ENCODE measurements at places on chromosomes 6 and 20.

DNA sequence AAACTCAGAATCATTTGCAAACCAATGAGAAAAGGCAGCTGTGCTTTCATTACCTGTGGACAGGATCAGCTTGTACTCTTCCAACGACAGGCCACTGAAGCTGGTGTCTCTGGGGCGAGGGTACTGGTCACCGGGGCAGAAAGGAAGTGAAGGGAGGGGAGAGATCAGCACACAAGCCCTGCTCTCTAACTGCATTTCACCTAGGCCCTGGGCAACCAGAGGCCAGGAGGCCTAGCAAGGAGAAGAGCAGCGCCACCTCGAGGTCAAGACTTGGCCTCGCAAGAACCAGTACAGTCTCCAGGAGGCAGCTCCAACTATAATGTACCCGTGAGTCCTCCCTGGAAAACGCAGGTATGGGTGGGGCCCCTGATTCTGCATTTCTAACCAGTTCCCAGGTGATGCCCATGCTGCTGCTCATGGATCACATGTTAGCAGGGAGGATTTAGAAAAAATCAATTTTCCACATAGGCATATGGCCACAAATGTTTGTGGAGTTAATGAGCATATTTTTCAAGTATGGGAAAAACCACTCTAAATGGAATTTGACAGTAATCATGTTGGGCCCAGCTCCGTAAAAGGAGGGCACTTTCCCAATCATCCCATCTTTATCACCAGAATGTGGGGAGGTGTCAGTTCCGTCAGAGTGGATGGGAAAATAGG, 11.0 kb downstream of the UQCC2 start:
- DNase-seq, result peak; percentile 26

GRCh38 chr6:110338820-110339470, 19.2 kb downstream of the METTL24 start:
- no peak for DNase-seq

DNA sequence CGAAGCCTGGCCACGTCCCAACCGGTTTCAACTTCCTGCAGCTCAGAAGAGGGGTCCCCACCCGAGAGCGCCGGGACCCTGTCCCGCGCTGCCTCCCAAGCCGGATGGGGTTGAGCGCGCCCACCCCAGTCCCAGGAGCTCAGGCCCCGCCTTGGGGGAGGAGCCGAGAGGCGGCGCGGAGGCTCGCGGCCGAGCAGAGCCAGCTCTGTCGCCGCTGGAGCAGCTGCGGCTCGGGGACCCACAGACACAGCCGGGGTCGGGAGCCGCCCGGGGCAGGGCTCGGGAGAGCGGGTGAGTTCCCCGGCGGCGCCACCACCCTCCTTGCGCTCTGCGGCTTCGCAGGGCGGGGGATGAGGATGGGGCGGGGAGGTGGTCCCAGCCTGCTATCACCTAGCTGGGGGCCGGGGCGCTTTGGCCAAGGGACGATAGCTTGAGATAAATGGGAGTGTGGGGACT, at the start of gene PPP1R16B:
Gene PPP1R16B (plus strand): TSS at position 196 of the 456 bp plus-strand sequence. CDS start 30,229 bp downstream, outside the sequence.
- peak; percentile 15 for DNase-seq

DNA sequence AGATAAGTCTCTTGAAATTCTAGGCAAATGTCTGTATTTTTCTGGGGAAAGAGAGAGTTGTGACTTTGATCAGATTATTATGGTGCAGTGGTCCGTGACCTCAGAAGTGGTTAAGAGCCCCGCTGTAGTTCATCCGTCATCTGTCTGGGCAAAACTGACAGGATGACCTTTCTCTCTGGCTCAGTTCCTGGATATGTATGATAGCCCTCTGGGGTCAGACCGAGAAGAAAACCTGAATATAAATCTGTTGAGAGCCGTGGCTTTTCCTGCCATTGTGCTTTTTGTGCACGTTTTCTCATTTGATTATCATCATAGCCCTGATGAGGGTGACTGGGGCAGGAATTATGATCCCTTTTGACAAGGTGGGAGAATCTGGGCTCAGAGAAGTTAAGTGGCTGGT, 26.5 kb downstream of the GHRH start:
- DNase-seq, result no peak

DNA sequence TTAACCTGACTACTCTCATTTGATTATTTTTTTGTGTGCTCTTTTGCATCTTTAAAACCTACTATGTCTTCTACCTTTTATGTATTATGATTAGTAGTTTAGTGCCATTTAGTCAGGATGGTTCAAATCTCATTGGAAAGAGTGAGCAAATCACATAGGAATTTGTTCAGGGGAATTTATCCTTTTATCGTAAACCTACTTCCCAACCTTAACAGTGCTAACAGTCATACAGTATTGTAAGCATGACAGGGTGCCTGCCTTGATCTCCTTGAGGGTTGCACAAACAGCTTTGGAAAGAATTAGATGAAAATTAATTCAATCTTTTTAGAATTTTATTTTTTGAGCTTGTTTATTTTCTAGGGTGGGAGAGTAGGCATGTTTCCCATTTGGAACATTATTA, 18.3 kb downstream of the RNF8 start:
- DNase-seq, result no peak

DNA sequence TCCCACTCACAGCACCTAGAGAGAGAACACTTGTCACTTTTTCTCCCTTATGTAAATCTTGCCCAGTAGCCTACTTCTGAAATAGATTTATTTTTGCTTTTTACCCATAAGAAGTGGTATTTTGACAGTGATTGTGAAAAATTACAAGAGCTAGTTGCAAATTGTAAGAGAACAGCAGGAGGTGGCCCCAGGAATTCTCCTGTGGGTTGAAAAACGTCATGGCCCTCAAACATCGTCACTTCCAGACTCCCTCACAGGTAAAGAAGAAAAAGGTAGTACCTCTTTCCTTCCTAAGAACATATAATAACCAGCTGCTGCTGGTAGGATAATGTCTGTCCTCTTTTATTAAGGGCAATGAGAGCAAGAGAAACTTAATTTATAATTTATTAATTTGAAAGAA, 69.5 kb upstream of the LAMP5 start:
- no peak for DNase-seq

- DNase-seq, result no peak
Measured at GRCh38 chr6:28865401-28866204, 58.2 kb downstream of the TRIM27 start.

DNA sequence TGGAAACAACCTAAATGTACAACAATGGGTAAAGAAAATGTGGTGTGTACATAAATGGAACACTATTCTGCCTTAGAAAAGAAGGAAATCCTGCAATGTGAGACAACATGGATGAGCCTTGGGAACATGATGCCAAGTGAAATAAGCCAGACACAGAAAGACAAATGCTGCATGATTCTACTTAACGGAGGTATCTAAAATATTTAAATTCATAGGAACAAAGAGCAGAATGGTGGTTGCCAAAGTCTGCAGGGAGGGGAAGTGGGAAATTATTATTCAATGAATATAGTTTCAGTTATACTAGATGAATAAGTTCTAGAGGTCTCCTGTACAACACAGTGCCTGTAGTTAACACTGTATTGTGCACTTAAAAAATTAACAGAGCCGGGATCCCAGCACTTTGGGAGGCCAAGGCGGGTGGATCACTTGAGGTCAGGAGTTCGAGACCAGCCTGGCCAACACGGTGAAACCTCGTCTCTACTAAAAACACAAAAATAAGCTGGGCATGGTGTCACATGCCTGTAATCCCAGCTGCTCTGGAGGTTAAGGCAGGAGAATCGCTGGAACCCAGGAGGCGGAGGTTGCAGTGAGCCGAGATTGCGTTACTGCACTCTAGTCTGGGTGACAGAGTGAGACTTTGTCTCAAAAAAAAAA, 71.4 kb upstream of the SNX9 start:
- no peak for DNase-seq

DNA sequence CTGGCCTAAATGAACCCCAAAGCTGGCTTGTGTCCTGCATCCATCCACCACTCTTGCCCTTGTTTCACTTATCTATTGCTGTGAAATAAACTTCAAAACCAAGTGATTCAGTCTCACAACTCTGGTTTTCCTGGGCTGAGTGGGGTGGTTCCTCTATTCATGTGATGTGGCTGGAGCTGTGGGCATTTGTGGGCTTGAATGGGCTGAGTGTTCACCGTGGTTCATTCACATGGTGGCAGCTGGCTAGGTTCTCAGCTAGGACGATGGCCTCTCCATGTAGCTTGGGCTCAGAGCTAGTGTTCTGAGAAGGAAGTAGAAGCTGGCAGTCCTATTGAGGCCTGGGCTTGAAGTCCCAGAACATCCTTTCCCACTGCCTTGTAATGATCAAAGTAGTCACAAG, 30.4 kb downstream of the FKBP1A start:
- no peak for DNase-seq

DNA sequence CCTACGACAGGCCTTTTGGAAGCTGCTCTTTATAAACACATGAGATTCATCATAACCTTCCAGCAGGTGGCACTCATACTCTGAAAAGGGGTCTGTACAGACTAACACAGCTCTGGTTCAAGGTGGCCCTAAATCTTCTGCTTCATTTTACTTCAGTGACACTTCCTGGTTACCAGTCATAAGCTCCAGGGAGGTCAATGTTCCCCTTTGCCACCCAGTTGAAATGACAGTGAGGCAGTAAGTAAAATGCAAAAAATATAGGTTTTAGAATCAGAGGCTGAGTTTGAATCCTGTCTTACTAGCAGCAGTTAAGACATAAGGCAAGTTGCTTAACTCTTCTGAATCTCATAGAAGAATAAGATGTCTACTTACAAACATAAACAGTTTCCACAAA, 132.8 kb downstream of the CDK19 start:
- peak; percentile 81 for DNase-seq

DNA sequence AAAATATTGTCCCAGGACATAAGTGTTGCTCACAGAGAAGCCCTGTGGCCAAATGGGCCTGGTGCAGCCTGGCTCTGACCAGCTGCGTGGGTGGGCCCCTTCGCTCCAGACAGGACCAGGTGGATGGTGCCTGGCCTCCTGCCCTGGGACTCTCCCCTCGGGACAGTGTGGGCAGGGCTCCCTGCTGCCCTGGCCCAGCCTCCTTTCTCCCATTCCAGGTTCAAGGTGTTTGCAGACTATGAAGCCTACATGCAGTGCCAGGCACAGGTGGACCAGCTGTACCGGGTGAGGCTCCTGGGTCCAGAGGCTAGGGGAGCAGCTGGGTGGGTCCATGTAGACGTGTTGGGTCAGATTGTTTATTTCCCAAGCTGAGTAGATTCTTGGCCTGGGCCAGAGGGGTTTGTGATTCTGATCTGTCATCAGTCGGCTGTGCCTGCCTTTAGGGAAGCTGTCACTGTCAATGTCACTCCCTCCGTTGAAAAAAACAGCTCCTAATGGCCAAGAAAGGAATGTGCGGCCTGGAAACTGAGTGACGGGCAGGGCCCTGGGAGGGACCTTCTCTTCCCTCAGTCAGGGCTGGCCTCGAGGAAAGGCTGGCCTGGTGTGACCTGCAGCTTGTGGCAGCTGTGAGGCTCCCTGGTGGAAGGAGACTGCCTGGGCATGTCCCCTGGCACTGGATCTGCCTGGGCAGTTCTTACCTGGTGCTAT, 47.7 kb downstream of the PYGB start:
- DNase-seq, result no peak

DNA sequence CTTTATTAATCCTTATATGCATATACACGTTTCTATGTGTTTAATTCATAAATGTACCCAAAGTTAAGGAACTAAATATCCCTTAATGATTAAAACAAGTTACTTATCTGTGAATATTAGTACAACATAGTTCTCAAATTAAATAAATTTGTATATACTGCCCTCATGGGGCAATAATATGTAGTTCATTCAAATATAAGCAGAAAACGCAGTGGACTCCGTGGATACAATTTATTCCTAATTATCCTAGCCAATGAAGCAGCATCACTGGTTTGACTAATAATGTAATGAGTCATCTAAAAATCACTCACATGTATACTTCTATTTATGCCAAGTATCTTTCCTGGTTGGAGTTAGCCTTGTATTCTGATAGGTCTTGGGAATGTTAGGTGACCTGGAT, 111.6 kb downstream of the TBC1D32 start:
- peak; percentile 8 for DNase-seq

DNA sequence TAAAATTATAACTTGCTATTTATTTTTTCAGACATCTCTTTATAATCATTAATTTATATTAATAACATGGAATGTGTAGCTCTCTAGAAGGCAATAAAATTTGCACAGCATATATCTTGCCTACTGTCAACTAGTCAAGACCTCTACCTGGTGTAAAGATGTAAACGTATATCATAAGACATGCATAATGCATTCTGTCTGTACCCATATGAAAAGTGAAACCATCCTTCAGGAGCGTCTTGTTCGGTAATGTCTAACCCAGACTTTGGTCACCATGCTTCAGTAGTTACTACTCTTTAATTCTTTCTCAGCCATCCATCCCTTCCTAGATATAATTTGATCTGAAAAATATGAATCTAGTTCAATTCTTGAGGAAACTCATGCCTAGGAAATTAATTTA, 21.0 kb downstream of the CEP43 start:
- DNase-seq, result no peak

DNA sequence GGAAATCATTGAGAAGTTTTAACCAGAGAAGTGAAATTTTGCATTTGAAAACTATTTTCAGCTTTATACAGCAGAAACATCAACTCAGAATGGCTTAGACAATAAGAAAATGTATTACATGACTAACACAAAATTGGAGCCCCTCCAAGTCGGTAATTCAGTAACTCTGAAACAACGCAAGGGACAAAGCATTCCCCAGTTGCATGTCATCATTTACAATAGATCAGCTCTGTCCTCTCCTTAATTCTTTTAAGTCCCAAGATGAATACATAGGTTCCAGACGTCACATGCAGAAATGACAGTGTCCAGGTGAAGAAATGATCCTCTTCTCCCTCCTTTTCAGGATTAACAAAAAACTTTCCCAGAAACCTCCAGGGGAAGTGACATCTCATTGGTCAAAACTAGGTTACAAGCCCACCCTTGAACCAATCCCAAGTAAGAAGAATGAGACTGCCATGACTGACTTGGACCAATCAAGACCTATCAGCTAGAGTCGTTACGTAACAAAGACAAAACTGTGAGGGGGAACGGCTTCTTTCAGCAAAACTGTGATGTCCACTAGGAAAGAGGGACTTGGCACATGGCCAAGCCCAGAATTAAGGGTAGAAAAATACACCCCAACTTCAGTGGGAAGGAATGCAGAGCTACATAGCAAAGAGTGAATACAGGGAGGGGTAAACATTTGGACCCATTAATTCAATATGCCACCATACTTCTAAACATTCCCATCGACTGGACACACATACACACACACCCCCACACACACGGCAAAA, 149.8 kb upstream of the PRND start:
- DNase-seq, result no peak

GRCh38 chr6:155126727-155127439, 131.8 kb downstream of the TIAM2 start:
- DNase-seq, result no peak

Measured in NCI-H1694 (cell line).